Stimulated activated CD4-positive, alpha-beta T cell treated with anti-CD3 and anti-CD28 coated beads, TNF-alpha, amount 100 ng/mL, for 24 hours (primary cell): ENCODE measurements at places on chromosomes 7 and 10.
A peak's percentile ranks its signal among the peaks of the same experiment; 100 is the strongest.

DNA sequence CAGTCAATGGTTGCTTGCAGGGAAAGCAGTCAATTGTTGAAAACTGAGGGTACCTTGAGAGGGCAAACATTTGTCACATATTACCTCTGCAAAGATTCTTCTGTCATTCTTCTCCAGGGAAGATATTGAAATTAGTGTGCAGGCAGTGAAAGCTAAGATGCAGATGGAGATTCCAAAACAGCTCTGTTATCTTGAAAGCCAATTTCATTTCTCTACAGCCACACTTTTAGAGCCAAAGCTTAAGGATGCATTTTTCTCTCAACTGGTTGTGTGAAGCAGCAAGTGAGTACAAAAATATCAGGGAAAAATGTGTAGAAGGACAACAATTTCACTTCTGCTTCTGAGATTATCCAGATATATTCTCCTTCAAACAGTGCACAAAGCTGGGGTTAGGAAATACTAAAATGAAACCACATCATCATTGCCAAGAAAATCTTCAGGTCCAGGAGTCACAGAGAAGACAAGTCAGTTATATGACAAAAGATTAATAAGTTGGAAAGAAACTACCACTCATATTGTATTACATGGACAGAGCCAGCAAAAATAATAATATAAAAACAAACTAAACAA, 16.3 kb downstream of the SGMS1 start:
- no peak for DNase-seq

DNA sequence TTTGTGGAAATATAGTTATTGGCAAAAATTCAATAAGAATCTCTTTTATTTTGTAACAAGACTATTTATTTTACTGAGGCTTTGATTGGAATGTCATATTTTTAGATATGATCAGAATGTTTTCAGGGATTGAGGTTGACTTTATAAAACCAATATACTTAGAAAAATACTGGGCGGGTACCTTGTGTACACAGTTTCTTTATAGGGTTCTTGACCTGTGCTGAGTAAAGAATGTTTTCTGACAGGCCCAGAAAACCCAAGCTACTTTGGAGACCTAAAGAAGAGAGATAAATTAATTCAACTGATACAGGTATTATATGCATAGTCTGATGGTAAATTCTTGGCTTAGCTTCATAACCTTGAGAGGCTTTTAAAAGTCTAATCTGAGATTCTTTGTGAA, 23.9 kb upstream of the SPAM1 start:
- DNase-seq = no peak

- no peak for DNase-seq
Measured at GRCh38 chr10:33109788-33110469, 151.9 kb upstream of the ITGB1 start.

- DNase-seq = no peak
Measured at GRCh38 chr7:159191236-159191635, 46.6 kb upstream of the VIPR2 start.

- DNase-seq = no peak
Measured at GRCh38 chr7:154817224-154817896, 185.6 kb downstream of the PAXIP1 start.

- DNase-seq = no peak
Measured at GRCh38 chr7:111587410-111588064, 25.2 kb upstream of the IMMP2L start.

- DNase-seq = no peak
Measured at GRCh38 chr7:2474813-2475677, 1.2 kb downstream of the GRIFIN start.

DNA sequence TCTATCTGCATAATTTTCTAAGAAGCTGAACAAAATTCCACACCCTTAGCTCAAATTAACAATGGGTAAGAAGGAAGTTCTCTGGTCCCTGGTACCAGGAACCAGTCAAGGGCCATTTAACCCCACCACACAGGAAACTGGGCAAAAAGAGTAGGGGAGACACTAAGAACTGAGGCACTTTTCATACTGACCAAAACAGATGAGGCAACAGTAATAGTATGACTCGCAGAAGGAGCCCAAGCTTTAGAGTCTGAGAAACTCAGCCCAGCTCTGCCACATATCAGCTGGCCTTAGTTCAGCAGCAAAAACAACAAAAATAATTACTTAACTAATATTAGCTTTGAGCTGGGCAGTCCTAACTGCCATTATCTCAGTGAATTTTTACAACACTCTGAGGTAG, 221.2 kb downstream of the FAM107B start:
- DNase-seq = no peak

DNA sequence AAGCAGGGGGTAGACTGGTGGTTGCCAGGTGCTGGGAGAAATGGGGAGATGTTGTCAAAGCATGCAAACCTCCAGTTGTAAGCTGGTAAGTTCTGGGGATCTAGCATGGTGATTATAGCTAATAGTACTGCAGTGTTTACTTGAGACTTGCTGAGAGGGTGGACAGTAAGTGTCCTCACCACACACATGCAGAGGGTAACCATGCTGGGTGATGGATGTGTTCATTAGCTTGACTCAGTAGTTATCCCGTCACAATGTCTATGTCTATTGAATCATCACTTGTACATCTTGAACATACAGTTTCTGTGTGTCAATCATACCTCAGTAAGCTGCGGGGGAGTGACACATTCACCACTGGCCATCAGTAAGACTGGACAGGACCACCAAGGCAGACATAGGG, 42.1 kb downstream of the GSDME start:
- DNase-seq = no peak

- DNase-seq = peak; percentile 63
Measured at GRCh38 chr7:102426268-102427018, 6.9 kb upstream of the ORAI2 start.

DNA sequence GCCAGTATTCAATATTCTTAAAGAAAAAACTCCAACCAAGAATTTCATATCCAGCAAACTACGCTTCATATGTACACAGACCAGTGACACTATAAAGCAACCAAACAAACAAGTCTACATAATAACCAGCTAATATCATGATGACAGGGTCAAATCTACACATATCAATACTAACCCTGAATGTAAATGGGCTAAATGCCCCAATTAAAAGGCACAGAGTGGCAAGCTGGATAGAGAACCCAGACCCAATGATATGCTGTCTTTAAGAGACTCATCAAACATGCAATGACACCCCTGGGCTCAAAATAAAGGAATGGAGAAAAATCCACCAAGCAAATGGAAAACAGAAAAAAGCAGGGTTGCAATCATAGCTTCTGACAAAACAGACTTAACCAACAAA, 218.1 kb upstream of the NFE2L3 start:
- no peak for DNase-seq

DNA sequence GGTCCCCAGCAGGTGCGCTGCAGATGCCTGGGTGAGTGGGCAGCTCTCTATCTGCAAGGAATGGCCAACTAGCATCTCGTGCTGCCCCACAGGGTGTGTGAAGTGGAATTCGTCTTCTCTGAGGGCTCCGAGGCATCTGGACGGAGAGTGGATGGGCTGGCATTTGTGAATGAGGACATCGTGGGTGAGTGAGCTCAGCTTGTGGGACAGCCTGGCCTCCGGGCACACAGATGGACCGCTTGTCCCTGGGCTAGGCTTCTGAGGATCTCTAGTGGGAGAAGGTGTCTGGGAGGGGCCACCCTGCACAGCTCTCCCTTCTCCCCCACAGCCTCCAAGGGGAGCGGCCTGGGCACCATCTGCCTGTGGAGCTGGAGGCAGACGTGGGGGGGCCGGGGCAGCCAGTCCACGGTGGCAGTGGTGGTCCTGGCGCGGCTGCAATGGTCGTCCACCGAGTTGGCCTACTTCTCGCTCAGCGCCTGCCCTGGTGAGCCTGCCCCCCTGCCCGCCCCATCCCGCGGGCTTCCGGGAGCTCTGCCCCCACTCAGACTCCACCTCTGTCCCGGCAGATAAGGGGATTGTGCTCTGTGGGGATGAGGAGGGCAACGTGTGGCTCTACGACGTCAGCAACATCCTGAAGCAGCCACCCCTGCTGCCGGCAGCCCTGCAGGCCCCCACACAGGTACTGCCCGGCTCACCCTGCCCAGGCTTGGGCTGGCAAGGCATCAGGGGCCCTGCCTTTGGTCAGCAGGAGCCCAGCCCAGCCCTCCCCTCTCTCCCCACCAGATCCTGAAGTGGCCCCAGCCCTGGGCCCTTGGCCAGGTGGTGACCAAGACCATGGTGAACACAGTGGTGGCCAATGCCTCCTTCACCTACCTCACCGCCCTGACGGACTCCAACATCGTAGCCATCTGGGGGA, 6.3 kb downstream of the POLR2J start:
- DNase-seq = no peak

DNA sequence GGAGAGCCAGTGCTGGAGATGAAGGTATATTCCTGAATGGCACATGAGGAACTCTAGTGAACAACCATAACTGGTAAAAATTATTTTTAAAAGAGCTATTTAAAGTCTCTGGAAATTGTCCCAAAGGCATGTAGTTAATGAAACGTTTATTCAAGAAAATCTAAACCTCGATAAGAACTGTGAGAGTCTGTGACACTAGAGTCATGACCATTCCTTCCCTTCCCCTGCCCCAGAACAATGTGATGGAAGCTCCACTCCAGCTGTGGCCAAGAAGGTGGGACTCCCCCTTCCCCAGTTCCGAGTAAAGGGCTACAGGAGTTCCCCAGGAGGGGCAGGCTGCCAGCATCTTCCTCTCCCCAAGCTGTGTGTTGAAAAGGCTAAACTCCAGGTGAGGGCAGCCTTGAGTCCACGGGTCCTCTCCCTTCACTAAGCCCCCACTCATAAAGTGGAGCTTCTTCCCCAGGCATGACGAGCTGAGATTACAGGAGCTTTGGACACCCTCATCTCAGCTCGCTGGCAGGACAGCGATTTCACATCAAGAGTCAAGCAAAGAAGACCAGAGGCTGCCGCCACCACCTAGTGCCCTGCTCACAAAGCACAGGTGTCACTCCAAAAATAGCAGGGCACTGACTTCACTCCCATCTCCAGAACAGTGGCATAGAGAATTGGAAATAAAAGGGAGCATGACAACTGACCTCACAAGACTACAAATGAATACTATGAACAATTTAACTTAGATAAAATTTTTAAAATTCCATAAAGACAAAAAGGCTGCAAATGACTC, 68.5 kb downstream of the NHLRC2 start:
- DNase-seq = no peak

DNA sequence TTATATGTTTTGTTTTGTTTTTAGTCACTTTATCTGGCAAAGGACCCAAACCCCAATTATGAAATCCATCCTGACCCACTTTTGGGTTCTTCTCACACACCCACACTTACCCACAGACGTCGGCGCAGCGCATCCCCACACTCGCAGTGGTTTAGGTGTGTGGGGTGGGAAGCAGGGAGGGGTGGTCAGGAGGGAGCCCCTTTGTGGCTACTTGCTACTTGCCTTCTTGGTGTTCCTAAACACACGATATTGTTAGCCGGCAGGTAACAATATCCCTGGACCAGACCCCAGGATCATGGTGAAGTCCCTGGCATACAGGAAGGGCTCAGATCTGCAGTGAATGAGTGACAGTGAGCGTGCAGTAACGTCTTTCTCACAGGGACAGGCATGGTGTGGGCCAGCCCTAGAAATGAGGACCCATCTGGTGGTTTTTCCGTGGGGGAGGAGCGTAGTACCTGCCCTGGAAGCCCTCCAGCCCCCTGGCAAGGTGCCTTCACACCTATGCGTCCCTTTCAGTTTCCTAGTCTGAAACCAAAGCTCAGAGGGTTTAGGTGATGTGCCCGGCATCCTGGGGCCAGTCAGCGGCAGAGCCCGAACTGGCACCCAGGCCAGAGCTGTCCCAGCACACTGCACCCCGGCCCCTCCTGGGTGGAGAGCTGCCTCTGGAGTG, 4.4 kb downstream of the SPOCK2 start:
- DNase-seq = no peak

DNA sequence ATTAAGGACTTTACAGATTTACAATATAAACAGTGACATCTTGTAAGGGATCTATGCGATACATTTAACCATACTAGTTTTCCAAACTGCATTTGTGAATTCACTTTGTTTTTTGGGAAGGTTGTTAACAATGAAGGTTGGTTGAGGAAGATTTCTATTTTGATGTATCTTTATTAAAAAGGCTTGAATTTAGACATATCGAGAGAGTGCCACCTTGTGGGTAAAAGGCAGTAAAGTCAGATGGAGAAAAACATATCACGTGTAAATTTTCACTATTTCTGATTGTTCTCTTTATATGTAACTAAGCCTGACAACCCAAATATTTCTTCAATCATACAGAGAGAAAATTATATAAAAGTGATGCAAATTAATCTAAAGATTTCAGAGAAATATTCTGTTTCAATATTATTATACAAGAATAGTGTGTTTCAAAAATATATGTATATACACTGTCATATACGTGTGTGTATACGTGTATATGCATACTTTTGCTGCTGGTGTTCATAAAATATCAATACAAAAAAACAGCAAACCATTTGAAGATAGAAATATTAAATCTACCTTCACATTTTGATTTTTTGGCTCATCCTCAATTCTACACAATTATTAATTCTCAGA, 988.6 kb downstream of the SORCS1 start:
- DNase-seq = no peak

DNA sequence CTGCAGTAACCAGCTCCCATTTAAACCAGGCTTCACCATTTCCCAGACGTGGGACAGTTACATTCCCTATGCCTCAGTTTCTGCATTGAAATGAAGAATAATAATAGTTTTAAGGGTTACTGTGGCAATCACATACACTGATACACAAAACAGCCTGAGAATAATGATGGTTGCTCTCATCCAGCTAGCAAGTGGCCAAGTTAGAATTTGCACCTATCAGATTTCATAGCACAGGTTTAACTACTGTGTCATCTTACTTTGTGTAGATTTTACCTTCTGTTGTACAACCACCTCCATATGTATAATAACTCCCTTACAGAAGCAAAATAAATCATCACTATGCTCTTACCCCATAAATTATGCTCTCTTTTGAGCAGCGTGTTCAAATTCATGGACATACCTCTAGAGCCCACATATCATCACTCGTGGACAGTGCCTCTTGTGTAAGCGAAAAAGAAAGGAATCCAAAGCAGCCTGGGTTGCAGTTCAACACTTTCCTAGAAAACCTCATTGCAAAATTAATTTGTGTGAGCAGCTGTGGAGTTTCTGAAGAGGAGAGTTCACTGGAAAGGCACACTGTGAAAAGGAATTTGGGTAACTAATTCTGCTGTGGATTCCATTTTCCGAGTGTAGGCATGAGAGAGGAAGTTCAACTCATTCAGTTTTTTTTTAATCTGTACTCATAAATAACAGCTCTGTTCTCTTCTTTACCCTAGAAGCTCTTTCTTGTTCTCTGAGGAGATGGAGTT, 492.5 kb downstream of the ARL4A start:
- no peak for DNase-seq

GRCh38 chr10:82377608-82378007, 502.6 kb downstream of the NRG3 start:
- DNase-seq = no peak

DNA sequence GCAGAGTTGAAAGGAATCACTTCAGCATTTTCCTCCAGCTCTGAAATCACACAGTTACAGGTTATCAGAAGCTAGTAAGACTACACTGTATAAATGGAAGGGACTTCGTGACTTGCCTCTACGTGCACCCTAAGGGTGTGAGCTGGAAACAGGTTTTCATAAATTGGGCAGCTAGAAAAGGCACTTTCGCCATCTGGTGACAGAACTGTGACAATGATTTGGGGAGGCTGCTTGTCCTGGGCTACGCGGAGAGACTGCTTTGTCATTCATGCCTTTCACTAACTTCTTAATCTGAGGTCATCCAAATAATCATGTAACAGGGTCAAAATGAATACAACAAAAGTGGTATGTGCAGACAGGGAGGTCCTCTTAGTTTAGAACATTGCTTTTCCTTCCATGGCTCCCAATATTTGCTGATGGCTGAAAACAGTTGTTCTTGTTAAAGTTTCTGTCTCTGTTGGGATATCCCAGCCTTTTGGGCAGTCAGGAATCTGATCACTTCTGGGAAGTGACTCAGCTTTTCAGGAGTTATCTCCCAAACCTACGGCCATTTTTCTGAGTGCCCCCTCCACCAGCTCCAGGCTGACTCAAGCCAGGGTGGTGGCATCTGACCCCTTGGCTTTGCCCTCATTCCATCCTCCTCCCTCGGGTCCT, 17.8 kb downstream of the VWC2 start:
- no peak for DNase-seq
